ENCODE measurements at places on chromosomes 5 and 9.

DNA sequence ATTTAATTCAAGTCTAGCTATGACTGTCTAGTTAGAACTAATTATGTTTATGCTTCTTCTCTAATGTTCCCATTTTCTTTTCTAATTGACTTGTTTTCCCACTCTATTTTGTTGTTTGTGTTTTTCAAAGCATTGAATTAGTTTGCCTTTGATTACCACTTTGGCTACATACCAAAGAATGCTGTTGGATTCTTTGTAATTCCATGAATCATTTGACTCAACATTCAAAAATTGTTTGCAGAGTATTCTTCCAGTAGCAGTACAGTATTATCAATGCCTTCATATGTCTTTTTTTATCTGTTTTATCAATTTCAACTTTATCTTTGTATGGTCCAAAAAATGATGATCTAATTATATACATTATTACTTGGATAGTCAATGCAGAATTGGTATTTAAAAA, 288.7 kb downstream of the RFX3 start:
- DNase-seq: no peak

DNA sequence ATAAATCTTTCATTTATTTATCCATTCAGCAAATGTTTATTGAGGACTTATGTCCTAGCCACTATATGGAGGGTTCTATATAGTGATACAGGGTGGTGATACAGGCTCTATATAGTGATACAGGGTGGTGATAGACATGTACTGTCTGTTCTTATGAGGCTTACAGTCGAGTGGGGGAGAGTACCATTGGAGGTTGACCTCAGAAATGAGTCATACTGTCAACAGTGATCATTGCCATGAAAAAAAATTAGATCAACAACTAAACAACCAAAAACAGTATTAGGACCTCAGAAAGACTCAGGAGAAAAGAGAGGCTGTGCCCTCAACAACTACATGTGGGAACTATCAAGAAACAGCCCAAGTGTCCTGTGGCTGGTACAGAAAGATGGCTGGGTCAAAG, 22.0 kb downstream of the PAPPA start:
- DNase-seq: no peak

- no peak for DNase-seq
These were observed 454.2 kb upstream of the SGCD start for GRCh38 chr5:155872629-155873220.

DNA sequence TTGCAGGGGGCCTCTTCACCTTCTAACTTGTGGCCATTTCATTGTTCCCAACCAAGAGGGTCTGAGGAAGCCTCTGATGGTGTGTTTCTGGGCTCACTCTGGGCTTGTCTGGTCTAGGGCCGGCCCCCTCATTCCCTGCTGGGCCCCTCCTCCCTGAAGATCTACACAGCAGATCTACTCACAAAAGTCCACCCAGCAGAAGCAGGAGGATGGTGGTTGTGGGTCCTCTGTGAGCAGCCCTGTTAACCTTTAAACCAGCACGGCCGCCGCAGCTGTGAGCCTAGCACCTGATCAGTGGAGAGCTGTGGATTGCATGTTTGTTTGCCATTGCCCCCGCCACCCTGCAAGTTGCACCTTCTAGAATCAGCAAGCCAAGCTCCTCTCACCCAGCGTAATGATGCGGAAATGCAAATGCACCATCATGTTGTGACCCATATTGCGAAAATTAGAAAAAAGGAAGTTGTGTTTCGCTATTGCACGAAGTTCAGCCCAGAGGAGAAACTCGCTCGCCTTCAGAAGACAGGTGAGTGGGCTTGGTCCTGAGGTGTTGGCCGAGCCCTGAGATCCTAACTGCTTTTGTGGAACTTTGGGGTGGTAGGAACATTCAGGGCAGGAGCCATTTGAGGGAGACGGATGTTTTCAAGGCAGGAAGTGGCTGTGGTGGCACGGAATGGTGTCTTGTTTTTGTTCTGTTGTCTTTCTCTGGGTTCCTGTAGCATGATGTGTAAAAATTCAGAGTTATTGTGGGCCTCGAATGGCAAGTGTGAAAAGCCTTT, 16.7 kb downstream of the FGD3 start:
- peak; percentile 91 for DNase-seq

GRCh38 chr9:88974641-88975040, 16.6 kb upstream of the S1PR3 start:
- no peak for DNase-seq

DNA sequence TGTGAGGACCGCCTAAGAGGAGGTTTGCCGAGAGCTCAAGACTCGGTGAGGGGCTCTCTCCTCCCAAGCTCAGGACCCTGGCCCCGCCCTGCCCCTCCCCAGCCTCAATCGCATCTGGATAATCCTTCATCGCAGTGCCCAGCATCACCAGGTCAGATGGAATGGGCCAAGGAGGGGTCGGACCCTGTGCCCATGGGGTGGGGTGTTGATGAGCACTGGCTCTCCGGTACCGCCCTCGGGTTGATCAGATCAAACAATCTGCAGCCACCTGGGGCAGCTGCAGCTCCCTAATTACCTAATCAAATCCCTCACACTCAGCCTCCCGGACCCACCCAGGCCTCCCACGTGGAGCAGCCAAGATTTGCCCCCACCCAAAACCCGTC, 24.4 kb upstream of the TDRD7 start:
- DNase-seq: no peak

GRCh38 chr9:100286257-100286656, 66.5 kb downstream of the TEX10 start:
- DNase-seq: no peak

DNA sequence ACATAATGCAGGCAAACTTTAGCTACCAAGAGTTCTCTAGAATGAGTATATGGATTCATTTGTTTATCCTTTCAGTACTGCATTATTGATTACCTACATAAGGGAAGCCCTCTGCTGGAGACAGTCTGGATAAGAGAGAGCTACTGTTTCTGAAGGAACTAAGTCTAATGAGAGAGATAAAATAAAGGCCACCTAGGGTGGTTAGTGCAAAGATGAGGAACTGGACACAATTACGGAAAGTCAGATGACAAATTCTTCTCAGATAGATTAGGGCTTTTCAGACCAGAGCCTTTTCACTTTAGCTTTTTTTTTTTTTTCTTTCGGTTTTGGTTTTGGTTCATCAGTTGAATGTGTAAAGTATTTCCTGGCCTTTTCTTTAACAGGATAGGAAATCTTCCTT, 31.3 kb downstream of the ISOC1 start:
- no peak for DNase-seq

GRCh38 chr9:27337236-27337635, 40.3 kb upstream of the EQTN start:
- DNase-seq: no peak

DNA sequence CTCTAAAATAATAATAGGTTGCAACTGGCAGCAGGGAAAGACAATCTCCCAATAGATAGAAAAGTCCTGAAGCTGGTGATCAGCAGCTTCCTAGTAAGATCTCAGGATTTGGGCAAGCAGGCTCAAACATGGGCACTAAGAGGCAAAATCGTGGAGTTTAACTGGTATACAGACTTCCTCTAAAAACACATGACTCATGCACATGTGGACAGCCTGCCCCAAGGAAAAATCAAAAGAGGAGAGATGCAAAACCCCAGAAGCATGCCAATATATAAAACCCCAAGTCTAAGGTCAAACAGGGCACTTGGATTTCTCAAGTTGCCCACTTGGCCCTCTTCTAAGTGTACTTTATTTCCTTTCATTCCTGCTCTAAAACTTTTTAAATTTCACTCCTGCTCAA, 62.8 kb downstream of the CDKN2A start:
- DNase-seq: no peak
